Cortex of kidney (tissue), 1 donor: ENCODE measurements at places on chromosomes 2 and 18.

DNA sequence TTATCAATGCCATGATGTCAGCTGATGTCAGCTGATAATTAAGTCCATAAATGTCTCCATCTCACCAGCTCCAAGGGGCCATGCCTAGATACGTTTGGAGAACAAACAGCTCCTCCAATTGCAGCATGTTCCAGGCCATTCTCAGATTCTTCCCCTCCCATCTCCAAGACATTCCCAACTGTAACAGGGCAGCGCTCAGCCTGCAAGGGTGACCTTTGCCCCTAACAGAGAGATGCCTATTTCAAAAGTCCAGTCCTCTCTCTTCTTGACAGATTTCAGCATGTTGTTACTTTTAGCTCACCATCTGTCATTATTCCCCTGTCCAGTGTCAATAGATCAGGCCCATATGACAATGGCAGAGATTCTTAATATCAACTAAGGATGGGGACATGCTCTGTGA, 9.9 kb downstream of the PSD4 start:
- no peak for DNase-seq

DNA sequence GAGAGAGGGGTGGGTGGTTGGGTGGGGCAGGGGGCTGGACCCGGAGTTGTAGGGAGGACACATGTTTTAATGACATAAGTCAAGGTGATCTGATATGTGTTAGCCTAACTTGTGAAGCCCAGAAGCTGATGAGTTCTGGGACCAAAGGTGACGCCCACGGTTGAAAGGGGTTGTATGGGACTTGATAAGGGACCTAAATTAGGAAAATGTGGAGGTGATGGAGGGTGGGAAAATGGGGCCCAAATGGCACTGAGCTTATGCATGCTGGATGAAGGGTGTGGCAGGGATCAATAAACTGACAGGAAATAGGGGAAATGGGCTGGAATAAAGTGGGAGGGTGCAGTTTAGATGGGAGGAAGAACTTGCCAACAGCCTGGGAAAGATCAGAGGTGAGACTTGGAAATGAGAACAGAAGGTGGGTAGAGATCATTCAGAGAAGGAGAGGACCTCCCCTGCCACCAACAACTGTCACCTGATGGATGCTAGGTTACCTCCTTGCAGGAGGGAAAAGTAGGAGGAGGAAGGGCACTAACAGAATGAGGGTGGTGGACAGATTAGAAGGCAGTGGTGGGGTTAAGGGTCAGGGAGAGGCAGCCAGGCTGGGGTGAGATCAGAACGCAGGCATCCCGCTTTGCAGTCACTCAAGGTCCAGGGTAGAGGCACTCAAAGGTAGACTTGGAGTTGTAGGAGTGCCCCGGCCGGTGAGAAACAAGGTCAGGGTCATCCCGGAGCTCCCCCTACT, 15.3 kb downstream of the WNT10A start:
- DNase-seq: no peak

GRCh38 chr2:224036731-224037361, 2.2 kb downstream of the SERPINE2 start:
- no peak for DNase-seq

GRCh38 chr2:123040506-123040905, 984.6 kb upstream of the CNTNAP5 start:
- no peak for DNase-seq

- DNase-seq: no peak
These were observed 125.7 kb upstream of the LMAN1 start for GRCh38 chr18:59484561-59485328.

DNA sequence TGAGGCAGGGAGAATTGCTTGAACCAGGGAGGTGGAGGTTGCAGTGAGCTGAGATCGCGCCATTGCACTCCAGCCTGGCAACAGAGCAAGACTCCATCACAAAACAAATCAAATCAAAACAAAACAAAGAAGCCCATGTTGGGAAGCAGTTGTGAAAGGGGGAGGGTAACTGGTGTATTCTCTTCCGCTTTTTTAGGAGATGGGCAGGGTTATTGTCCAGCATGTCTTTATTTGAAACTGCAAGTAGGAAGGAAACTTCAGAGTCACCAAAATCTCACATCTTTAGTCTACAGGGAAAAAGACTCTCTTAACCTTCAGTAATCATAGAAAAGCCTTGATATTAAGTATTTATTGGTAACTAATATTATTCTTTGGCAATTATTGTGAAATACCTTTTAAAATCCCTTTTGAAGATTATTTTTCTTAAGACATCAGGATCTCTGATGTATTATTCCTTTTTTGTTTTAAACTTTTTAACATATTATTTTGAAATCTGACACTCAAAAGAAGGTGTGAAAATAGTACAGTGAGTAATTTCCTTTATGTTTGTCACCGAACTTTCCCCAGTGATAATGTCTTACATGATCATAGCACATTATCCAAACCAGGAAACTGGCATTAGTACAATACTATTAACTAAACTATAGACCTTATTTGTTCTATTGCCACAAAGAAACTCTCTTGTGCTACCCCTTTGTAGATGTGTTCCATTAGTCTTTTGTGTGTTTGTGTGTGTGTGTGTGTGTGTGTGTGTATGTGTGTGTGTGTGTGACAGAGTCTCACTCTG, 84.3 kb upstream of the LTBP1 start:
- no peak for DNase-seq

- DNase-seq: no peak
These were observed 143.4 kb downstream of the TMEM17 start for GRCh38 chr2:62362561-62362960.

GRCh38 chr18:79447703-79448367, 52.1 kb downstream of the NFATC1 start:
- DNase-seq: no peak

- DNase-seq: no peak
These were observed 30.3 kb downstream of the KIF1A start for GRCh38 chr2:240789501-240790369.

GRCh38 chr2:169776252-169776761, 22.4 kb upstream of the SSB start:
- no peak for DNase-seq

GRCh38 chr18:57715671-57716070, 87.4 kb downstream of the ATP8B1 start:
- DNase-seq: no peak

DNA sequence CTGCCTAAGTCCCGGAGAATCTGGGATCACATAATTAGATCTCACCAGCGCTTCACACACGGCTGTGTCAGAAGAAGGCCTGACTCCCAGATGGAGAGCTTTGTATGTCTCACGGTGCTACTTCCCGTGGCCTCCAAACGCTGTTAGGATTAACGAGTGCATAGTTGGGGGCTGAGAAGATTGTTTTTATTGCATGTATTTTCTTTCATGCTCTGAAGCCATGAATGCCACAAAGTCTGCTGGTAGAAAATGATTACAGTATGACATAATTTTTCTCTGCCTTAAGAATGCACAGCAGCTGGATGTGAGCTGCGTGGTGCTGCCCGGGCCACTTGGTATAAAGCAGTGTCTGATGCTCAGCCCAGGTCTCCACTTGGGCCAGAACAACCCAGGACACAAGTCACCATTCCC, 166.5 kb downstream of the SEPTIN10 start:
- no peak for DNase-seq

DNA sequence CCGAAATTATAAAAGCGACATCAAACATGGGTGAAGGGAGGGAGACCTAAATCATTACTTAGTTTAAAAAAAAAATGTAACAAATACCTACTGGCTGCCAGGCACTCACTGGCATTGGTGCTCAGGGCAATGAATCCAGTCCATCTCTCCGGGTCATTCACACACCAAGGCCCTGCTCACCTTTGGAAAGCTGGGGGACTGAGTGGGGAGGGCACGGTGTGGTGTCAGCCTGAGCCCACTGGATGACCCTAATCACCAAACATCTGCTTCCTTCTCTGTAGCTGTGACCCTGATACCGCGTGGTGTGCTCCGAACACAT, 336 bp upstream of the DDX1 start:
- no peak for DNase-seq

GRCh38 chr18:12820506-12820905, 63.5 kb downstream of the PTPN2 start:
- DNase-seq: no peak

DNA sequence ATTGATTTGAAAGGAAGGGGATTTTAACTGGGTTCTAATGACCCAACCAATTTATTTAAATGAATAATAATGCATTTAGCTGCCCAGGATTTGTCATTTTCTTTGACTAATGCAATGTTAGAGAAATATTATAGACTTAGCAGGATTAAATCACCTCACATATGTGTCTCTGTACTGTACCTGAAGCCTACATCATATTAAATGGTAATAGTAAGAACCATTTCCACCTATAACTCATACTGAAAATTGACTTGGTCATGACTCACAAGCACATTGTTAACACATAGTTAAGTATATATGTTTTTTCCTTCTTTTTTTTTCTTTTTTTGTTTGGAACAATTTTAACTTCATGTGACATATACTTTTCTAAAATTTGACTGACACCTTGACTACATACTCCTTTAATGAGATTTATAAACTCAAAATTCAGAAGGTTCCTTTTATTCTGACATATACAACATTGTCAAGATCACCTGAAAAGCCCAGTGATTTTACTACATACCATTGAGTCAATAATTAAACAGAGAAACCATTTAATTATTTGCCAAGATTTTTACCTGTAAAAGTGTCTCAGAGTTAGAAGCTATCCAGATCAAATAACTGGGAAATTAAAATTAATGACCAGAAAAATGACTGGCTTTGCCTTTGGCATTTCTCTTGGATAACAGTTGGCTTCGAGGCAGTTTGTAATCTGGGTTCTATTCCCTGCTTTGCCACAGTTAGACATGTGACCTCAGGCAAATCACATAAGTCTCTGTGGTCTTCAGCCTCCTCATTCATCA, 58.8 kb upstream of the CDC42EP3 start:
- no peak for DNase-seq

DNA sequence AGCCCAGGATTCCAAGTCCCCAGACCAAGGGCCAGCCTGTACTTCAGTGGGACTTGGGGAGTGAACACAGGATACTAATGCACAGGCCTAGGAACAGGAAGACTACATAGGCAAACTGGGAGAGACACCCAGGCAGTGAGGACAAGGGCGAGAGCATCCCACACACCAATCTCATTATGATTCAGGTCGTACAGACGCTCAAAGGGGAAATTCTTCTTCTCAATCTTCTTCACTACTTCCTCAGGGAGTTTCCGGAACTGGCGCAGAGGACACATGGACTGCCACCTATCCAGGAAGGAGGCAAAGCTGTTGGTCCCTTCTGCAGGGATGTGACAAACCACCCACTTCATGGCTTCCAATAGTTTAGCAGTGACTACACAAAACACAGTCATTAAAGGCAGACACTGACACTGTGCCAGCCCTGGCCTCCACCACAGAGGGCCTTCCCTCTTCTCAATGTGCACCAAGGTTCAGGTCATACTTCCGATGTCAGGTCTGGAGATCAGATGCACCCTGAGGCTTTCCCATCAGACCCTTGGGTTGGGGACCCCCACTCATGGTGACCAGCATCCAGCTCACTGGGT, 18.0 kb downstream of the SNRNP200 start:
- no peak for DNase-seq

- no peak for DNase-seq
These were observed 332.4 kb downstream of the BCL11A start for GRCh38 chr2:60221098-60221497.

GRCh38 chr2:26900831-26901321, 52.9 kb downstream of the DPYSL5 start:
- DNase-seq: no peak

GRCh38 chr2:218799990-218800389, 18.0 kb downstream of the CYP27A1 start:
- no peak for DNase-seq

DNA sequence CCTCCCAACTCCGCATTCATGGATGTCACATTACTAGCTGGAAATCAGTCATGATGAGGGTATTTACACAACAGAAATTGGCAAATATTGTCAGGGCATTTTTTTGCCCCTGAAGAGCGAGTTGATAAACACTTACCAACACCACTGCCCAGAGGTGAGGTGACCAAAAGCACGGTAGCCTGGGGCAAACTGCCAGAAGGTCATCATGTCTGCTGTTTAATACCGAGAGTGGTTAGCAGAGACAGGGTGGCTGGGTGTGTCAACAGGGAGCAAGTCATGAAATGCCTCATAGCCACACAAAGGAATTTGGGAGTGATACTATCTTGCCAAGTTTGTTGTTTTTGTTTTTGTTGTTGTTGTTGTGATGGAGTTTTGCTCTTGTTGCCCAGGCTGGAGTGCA, 37.0 kb upstream of the EPC2 start:
- no peak for DNase-seq

GRCh38 chr18:33699372-33699771, 121.4 kb downstream of the ASXL3 start:
- DNase-seq: no peak

DNA sequence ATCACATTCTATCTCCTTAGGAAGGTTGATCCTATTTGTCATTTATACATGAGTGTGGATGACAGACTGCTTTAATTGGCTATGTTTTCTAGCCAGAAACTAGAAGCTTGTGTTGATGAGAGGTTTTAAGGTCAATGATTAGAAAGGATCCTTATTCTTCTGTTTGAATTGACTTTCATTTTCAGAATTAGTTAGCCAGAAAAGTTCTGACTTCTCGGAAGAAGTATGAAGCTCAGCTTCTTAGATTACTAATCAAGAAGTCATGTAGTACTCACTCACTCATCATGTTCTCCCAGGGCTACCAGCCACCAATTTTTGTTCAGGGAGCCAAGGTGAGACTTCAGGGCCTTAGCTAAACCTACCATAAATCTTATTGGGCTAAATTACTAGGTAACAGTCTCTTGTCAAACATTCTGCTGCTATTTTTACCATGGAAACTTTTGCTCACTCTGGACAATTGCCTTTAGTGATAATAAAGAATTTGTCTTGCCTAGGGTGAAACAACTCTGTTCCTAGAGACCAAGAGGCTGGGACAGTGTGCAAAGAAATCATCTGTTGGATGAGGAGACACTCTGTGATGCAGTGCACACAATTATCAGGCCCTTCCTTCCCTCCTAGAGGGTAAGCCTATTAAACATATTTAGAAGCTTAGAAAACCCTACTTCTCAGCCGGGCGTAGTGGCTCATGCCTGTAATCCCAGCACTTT, 111.6 kb upstream of the DNMT3A start:
- DNase-seq: no peak

- no peak for DNase-seq
These were observed 14.5 kb upstream of the ADI1 start for GRCh38 chr2:3533836-3534235.

- DNase-seq: no peak
These were observed 80.9 kb upstream of the PHLPP1 start for GRCh38 chr18:62634458-62634857.

- no peak for DNase-seq
These were observed 65.8 kb downstream of the CD8B2 start for GRCh38 chr2:106552921-106553320.

GRCh38 chr2:33014268-33014667, 67.5 kb downstream of the LTBP1 start:
- DNase-seq: no peak

- DNase-seq: no peak
These were observed 140.5 kb downstream of the ALK start for GRCh38 chr2:29780906-29781305.

DNA sequence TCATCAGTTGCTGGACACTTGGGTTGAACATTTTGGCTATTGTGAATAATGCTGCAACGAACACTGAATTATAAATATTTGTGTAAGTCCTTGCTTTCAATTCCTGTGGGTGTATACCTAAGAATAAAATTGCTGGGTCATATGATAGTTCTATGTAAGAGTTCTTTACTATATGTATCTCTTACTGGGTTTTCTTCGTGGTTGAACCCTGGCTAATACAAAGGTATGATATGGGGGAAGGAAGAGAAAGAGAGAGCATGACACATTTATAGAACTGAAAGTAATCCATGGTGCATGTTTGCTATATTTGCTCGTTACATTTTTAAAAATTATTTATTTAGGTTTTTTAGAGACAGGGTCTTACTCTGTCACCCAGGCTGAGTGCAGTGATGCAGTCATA, 143.1 kb upstream of the GAREM1 start:
- DNase-seq: no peak
